Glomerular endothelial cell (primary cell): ENCODE measurements at places on chromosomes 11 and 22. TPM values are rescaled to one million over a fixed set of nuclear protein-coding genes. Genes with fewer than 3 reads are reported as not detected.

- DNase-seq = no peak
Observed at GRCh38 chr11:102272047-102272824, 45.0 kb upstream of the BIRC3 start.

DNA sequence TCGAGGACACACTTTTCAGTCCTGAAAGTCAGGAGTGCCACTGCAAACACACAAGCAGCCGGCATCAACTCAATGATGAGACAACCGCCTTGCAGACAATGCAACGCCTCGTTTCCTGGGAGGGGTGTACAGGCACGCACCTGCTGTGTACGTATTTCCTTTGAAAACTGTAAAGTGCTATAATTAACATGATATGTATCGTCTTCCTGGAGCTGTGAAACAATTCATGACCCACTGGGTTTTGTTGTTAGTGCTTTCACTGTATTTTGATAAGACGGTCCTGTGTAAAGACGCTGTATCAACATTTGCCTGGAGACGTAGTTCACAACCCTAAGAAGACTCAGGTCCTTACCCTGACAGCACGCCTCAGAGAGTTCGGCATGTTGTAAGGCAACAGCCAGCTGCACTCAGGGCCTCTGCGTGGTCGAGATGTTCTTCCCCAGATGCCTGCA lies 105.7 kb upstream of the ANO1 start:
- DNase-seq = no peak

GRCh38 chr11:3815845-3816244 lies 7.5 kb downstream of the PGAP2 start:
- DNase-seq = no peak

DNA sequence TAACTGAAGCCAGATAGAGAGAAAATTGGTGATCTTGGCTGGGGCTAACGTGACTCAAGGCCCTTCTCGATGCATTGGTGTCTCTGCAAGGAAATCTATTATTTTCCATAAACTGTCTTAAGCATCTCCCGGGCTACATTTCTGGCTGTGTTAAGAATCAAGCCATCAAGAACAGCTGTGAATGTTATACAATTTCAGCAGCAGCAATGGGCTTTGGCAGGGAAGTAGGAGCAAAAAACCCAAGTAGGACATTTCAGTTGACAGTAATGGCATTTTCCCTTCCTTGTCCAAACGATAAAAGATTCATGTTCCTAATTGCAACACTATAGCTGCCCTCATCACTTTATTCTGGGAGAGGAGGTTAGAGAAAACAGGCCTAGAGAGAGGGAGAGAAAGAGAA lies 335.0 kb downstream of the CADM1 start:
- DNase-seq = no peak

The TRPM5 gene
- total RNA-seq = not detected in 2 replicates

DNA sequence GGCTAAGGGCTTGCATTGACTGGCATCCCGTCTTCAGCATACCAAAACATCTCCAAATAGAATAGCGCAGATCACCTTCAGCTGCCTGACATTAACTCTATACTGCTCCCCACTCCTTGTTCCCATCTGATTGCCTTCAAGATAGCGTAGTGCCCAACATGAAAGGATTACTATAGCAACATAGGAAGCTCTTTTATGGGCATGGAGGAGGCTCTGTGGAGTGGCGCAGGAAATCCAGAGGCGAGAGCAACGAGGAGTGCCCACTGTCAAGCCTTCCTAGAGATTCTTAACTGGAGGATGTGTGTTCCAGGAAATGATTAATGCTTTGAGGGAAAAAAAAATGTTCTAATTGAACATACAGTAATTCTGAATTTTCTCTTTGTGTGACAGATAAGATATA lies 213.3 kb downstream of the CADM1 start:
- DNase-seq = peak; percentile 36

DNA sequence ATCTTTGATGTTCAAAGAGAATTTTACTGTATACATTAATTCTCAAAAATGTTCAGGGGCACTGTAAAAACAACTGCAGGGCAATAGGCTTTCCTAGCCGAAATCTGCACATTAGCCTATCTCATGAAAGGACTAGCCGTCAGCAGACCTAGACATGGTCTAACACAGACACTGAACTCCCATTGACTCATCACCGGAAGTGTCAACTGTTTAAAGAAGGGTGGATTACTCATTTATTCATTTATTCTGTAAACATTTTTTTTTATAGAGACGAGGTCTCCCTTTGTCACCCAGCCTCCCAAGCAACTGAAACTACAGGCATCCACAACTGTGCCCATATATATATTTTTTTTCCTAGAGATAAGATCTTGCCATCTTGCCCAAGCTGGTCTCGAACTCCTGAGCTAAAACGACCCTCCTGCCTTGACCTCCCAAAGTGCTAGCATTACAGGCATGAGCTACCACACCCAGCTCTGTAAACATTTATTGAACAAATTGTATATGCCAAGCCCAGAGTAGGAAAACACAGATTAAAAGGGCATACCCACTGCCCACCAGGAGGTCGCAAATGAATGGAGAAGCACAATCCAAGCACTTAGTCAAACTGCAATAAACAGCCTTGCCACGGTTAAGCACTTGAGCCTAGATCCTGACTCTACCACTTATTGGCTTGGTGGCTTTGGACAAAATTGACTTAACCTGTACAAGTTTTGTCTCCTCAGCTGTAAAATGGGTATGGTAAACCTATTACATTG lies 26.6 kb downstream of the RAB30 start:
- no peak for DNase-seq

The CATSPER1 gene
- total RNA-seq = 0.82 TPM in 1 of 2 replicates, not detected in the other

DNA sequence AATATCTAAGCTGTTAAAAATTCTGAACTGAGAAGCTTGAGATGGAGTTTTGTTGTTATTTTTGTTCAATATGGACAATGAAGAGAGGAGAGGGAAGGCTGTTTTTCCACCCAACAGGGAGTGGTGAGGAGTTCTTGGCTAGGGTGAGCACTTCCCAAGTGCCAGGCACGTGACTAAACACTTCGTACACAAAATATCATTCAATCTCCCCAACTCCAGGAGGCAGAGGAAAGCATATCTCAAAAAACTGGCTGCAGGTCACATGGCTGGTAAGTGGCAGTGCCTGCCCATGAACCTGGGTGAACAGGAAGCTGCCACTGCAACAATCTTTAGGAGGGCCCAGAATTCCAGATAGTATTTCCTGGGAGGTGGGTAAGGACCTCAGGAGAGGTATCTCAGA lies 11.6 kb downstream of the ELF5 start:
- DNase-seq = no peak

GRCh38 chr11:130413405-130414106 lies 14.9 kb downstream of the ADAMTS8 start:
- DNase-seq = no peak

DNA sequence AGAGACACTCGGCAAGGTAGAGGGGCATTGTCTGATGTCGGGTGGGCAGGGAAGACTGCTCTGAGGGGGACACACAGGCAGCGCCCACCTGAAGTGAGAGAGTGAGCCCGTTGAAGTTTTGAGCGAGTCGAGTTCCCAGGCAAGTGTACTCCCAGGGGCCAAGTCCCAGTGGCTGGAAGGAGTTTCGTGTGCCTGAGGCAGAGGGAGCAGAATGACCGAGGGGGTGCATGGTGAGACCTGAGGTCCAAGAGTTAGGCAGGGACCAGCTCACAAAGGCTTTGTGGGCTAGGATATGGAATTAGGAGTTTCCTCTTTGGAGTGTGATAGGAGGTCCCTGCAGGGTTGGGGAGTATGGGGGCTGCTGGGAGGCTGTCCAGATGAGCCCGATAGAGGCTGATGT lies 6.2 kb downstream of the SCN2B start:
- no peak for DNase-seq

- DNase-seq = no peak
Observed at GRCh38 chr11:11038782-11039181, 180.9 kb upstream of the ZBED5 start.

- no peak for DNase-seq
Observed at GRCh38 chr11:124646148-124646547, 23.5 kb downstream of the TBRG1 start.

GRCh38 chr11:3684129-3684818 lies 13.1 kb upstream of the CHRNA10 start:
- no peak for DNase-seq

The ELFN2 gene
- 3.2 and 5.0 TPM in 2 replicates for total RNA-seq

- no peak for DNase-seq
Observed at GRCh38 chr11:89293965-89294679, 116.4 kb downstream of the TYR start.

- no peak for DNase-seq
Observed at GRCh38 chr11:23856654-23857053, 640.2 kb upstream of the LUZP2 start.

The KLHDC7B gene
- total RNA-seq = not detected in 2 replicates
